Left ventricle myocardium inferior (tissue), 1 donor: ENCODE measurements at places on chromosomes 3 and 15. TPM values are rescaled to one million over a fixed set of nuclear protein-coding genes. Genes with fewer than 3 reads are reported as not detected.

- no peak for DNase-seq
Measured at GRCh38 chr15:26641144-26641543, 131.7 kb downstream of the GABRB3 start.

DNA sequence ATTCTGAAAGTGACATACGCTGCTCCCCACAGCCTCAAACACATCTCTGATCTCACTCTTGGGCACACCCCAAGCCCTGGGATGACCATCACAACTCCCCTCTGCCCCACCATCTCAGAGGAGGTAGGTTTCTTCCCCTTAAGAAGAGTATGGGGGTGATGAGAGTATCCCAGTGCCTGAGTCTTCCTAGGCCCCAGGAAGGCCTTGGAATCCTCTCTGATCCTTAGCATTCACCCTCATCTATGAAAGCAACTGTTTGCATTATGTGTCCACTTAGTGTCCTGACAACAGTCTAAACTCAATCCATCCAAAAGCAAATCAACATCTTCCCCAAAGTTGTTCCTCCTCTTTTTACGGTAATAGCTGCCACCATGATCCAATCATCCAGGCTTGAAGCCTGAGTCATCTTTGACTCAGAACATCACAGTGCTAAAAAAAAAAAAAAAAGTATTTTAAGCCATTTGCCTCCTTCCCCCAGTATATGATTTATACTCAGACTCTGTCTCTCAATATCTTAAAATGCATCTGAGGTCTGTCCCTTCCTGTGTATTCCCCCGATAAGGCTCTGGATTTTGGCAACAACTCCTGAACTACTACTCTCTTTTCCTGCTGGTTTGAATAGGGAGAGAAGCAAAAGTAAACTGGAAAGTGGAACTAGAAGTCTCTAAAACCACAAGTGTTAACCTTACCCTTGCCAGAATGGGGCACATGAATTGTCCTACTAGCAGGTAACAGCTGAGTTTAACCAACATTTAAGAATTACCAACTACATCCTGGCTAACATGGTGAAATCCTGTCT is 22.5 kb downstream of the POPDC2 start:
- DNase-seq: no peak

DNA sequence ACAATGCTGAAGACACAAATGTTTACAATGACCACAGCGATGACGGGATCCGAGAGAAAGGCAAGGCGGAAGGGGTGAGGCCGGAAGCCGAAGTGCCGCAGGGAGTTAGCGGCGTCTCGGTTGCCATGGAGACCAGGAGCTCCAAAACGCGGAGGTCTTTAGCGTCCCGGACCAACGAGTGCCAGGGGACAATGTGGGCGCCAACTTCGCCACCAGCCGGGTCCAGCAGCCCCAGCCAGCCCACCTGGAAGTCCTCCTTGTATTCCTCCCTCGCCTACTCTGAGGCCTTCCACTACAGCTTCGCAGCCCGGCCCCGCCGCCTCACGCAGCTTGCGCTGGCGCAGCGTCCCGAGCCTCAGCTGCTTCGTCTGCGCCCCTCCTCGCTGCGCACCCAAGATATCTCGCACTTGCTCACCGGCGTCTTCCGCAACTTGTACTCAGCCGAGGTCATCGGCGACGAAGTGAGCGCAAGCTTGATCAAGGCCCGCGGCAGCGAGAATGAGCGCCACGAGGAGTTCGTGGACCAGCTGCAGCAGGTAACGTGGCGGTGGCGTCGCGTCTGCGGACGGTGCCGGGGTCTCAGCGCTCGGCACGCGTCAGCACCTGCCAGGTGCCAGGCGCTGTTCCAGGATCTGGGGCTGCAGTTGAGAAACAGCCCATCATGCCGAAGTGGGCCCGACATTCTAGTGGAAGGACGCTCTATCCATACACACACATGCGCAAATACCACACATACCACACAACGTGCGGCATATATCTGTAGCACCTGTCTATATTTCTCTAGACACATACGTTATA is at the start of gene DLEC1:
TSS of gene DLEC1 (plus strand) at position 108 of the 798 bp plus-strand sequence. CDS start at position 126, 18 bp downstream.
- peak; percentile 68 for DNase-seq

Gene CYP11A1
- 0.27 TPM for total RNA-seq

- DNase-seq: no peak
Measured at GRCh38 chr3:9412293-9412692, 14.9 kb downstream of the SETD5 start.

DNA sequence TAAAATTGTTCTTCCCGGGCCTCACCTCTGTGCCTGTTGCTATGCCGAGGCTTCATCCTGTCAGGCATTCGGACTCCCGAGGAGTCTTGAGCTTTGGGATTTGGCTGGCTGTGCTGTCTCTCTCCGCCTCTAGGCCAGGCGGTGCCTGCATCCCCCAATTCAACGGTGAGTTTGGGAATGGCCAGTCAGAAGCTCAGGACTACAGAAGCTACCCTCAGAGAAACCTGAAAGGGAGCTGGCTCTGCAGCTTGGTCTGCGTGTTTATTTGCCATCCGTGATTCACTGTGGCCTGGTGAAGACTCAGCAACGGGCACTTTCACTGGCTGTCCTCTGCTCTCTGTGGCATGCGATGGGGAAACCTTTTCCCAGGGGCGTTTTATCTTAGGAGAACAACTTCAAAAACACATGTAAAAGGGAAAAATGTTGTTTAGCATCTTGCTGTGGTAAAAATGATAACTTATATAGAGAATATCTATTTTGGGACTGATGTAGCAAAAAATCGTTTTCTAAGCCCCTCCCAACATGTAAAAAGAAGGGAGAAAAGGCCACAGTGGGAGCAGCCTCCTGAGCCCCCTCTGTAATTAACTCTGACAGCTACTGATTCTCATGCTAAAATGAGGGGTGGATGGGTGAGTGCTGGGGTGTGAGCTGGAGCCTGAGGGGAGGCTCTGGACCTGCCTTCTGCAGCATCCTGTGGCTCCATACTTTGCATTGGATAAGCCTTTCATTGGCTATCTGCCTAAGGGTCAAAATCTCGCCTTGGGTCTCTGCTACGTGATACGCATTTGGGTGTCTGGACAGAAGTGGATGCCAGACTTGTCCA is 103.4 kb upstream of the KLHL25 start:
- no peak for DNase-seq

DNA sequence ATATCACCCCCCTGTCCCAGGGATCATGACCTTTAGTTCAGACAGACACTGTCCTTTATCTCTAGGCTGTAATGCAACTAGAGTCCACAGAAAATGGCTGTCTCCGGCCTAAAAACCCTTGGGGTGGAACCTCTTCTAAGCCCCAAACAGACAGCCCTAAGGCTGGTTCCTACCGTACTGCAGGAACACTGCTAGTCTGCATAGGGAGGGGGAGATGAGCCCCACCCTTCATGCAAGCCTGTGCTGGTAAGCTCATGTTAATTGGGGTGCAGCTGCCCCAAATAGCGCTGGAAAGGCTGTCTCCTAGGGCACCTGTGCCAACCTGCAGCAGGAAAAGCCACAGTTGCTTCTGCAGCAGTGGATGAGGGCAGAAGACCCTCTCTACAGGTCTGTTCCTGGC is 252.1 kb upstream of the MDFIC2 start:
- no peak for DNase-seq

DNA sequence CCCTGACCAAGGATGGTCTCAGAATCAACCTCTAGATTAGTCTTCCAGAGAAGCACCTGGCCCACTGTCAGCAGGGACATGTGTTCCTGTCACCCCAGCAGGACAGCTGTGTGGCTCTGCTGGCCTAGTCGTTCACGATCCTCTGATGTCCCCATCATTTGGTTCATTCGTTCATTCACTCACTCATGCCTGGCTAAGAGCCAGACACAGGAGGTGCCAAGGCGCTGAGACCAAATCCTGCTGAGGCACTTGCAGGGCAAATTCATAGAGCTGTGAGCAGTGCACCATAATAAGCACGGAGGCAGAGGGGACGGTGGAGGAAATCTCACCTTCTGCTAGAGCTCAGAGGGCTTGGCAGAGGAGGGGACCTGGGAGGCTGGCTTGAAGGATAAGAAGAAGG is 49.9 kb upstream of the FGD5 start:
- no peak for DNase-seq

- no peak for DNase-seq
Measured at GRCh38 chr3:179544981-179545645, 17.6 kb upstream of the ACTL6A start.

GRCh38 chr3:2523281-2523836 is 424.7 kb downstream of the CNTN4 start:
- no peak for DNase-seq

DNA sequence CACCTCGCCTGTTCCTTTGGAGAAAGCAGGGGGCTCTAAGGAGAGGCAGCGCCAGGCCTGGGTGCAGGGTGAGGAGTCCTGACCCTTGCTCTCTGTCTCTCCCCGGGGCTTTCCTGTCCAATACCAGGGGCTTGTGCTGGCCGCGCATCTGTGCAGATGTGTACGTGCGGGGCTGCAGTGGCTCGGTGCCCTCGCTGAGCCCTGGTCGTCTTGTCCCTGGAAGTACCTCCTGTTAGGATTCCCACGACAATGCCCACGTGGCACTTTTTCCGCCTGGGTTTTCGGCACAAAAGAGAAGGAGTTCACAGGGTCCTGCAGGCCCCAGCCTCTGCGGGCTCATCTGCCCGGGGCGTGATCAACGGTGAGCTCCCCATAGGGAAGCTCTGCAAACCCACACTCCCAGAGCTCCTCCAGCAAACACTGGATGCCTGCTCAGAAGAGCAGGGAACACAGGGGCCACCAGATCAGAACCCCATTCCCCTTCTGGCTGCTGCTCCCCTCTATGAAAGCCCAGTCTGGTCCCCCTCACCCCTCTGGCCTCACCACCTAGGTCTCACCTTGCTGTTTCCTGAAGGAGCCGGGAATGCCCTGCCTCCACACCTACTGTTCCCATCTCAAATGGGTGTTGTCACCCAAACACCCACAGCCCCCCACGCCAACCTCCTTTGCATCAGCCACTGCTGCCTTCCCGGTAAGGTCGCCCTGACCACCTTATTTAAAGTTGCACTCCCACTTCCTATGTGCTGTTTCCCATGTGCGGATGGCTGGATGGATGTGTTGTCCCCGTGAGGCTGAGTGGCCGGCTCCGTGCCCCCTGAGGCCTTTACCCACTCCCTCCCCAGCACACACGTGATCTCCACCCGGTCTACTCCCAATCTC is 62.6 kb upstream of the PRR20G start:
- no peak for DNase-seq

Gene C3orf80
- 0.14 TPM for total RNA-seq

- no peak for DNase-seq
Measured at GRCh38 chr15:98889930-98890695, 117.5 kb downstream of the PGPEP1L start.

Gene BBS4
- total RNA-seq: 11.8 TPM

Gene PLCB2
- 8.5 TPM for total RNA-seq

DNA sequence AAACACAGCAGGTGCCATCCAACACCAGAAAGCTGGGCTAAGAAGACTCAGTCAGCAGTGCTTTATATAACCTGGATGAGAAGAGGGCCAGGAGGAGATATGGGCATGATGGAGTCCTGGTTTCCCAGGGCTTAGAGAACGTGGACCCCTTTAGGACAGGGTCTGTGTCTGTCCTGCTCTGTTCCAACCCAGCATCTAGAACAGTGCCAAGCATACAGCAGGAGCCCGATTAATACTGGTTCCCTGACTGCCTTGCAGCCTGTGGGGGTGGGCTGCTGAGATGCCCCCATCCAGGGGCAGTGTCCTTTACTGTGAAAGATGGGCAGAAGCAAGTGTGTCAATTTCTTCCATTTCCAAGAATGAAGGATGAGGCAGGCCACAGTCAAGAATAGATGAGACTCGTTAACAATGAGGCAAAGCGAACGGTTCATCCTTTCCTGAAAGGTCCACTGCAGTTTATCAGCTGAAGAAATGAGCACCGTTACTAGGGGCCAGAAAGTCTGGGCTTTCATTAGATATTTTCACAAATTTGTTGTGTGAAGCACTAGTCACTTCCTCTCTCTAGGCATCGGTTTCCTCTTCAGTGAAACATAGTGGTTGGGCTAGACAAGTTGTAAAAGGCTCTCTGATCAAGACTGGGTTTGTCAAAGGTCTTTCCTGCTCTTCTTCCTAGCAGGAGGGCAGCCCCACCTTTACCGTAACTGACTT is 72.0 kb upstream of the HERC1 start:
- no peak for DNase-seq

GRCh38 chr3:188068342-188068741 is 85.6 kb upstream of the LPP start:
- no peak for DNase-seq

Gene NANOGP8
- total RNA-seq: not detected

Gene ZNF717
- 7.9 TPM for total RNA-seq

Gene NIPA2
- total RNA-seq: 21.4 TPM

Gene ADAMTS9
- total RNA-seq: 14.7 TPM

Gene ADIPOQ
- total RNA-seq: 0.69 TPM

DNA sequence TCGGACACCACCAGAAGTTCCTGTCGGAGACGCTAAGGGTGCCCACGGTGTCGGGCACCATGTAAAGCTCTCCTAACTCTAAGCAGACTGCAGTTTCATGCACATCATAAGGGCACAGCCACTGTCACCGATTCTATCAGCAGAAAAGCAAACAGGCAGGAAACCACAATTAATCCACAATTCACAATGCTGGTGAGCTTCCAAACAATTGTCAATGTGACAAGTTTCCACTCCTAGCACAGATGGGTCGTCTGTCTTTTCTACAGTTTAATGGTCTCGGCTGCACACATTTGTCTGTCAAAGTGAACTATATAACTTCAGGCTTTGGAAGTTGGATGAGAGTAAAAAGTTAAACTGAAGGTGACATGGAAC is 8.8 kb upstream of the OCA2 start:
- no peak for DNase-seq

GRCh38 chr3:148006508-148006907 is 597.3 kb downstream of the ZIC1 start:
- no peak for DNase-seq

Gene PRSS50
- 0.22 TPM for total RNA-seq

GRCh38 chr3:128195369-128195768 is 42.1 kb downstream of the EEFSEC start:
- no peak for DNase-seq

- peak; percentile 87 for DNase-seq
Measured at GRCh38 chr15:101445562-101446517, 43.7 kb downstream of the PCSK6 start.

GRCh38 chr3:12841970-12842328 is 584 bp upstream of the RPL32 start:
- DNase-seq: no peak

Gene FETUB
- not detected for total RNA-seq

DNA sequence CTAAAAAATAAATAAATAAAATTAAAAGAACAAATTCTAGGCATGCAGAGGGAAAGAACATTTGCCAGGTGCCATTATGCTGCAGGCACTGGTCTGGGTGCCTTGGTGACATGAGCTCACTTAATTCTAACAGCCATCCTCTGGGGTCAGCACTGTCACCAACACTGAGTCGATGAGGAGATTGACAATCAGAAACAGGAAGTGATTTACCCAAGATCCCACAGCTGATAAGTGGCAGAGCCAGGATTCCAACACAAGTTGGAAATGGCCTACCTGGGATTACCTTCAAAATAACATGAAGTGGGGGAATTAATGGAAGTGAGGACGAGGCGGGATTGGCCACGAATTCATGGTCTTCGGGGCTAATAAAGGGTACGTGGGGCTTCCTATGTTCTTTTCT is 3.6 kb downstream of the PLIN1 start:
- DNase-seq: no peak

DNA sequence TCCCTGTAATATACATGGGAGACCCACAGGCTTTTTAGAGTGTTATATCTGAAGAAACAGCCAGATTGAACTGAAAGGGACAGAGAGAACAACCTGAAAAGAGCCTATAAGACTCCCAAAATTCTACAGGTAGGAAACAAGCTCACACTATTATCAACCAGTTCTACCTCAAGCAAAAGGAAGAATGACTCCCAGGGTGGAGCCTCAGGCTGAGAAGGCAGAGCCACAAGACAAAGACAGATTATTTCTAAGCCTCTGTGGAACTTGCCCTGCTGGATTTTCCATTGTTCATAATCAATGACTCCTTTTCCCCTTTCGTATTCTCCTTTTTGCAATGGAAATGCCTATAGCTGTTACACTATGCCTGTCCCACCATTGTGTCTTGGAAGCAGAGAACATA is 95.1 kb upstream of the LMCD1 start:
- no peak for DNase-seq

Gene CTDSPL2
- total RNA-seq: 14.7 TPM
